Common myeloid progenitor, CD34-positive (primary cell): ENCODE measurements at places on chromosomes 1 and 21.

GRCh38 chr1:207007352-207008033 is 25.1 kb downstream of the C1orf116 start:
- DNase-seq = no peak

GRCh38 chr1:95145493-95145892 is 28.3 kb downstream of the TLCD4 start:
- DNase-seq = no peak

- no peak for DNase-seq
These were observed 63.6 kb downstream of the RHBG start for GRCh38 chr1:156432669-156433018.

DNA sequence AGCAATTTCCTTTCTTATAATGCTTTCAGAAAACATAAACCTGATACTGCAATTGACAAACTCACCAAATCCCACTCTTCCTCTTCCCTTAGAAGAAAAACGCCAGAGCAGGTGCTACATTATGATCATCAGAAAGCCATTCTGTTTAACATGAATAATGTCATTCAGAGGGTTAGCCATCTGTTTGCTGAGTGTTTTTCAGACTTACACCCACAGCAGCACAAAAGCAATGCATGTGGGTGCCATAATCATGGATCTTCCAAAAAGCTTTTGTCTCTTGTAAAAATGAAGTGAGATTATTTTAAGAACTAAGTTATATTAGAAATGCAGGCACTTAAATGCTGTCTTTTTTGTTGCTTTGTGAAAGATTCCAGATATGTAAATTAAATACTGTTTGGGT is 204.6 kb upstream of the TMPRSS15 start:
- no peak for DNase-seq

DNA sequence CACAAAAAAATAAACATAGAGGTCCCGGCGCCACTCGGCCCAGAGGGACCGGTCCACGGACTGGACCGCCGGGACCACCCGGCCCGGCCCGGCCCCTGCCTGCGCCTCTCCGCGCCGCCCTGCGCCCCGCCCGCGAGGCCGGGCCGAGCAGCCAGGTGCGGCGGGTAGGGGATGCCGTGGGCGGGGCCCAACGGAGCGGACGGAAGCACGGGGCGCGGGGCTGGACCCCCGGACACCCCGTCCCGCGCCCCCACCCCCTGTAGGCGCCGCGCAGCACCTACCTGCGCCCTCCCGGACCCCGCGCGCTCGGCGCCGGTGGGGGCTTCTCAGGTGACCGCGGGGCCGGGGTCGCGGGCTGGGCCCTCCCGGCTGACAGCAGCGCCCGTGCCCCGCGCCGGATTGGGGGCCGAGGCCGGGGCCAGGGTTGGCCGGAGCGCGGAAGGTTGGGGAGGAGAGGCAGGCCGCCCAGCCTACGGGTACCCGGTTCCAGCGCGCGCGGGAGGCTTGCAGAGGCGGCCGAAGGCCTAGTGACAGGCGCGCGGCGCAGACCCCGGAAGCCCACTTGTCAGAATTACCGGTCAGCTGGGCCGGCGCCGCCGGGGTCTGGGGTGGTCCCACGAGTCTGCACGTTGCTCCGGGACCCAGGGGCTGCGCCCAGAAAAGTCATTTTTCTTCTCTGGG is 351.9 kb upstream of the CAMK1G start:
- no peak for DNase-seq

- DNase-seq = no peak
These were observed 1054.1 kb downstream of the TTLL7 start for GRCh38 chr1:82944822-82945221.

- no peak for DNase-seq
These were observed 761 bp upstream of the UBE2J2 start for GRCh38 chr1:1274299-1274930.

- DNase-seq = no peak
These were observed 14.4 kb downstream of the LMNA start for GRCh38 chr1:156128654-156129597.

DNA sequence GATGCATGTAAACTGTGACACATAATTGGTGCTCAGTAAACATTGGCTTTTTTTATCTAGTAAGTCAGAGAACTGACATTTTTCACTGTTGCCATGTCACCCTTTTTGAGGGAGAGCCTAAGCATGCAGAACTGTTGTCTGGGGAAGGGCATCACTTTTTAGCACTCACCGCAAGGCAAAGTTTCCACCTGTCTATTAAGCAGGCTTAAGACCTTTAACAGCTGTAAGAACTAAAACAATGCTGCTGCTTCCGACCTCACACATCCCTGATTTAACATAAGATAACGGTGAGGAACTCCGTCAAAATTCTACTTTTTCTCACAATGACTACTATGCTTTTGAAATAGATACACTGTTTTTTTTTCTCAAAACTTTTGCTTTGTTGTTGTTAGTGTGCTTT is 554.8 kb downstream of the NUF2 start:
- no peak for DNase-seq

DNA sequence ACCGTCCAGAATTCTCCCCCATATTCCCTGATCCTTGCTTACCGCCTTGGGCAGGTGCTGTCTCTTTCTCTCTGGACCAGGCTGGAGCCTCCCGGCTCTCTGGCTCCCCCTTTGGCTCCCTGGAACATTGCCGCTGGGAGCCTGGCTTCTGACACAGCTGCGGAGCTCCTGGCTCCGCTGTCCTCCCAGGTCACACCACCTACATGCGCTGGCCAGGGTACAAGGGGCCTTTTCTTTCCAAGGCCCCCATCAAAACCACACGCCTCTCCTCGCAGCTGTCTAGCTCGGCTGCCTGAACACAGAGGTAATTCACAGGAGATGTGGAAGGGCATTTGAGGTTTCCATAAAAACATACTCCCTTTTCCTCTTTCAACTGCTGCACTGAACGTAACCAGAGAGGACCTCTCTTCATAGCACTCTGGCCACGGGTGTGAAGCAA is 7.5 kb upstream of the ZNF648 start:
- peak; percentile 14 for DNase-seq

DNA sequence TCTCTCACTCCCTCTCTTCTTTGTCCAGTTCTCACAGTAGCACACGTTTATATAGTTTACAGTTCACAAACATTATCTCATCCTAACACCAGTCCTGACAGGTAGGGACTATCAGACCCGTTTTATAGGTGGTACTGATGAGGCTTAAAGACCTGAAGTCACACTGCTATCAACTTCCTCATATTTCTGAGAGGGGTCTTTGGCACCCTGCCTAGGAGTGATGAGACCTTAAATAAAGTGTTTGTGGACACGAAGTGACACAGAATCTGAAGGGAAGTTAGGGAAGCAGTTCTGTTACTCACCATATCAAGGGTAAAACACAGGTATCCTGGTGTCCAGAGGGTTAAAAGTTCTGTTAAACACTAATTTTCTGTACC is 590 bp upstream of the TACSTD2 start:
- peak; percentile 84 for DNase-seq

- DNase-seq = no peak
These were observed 49.7 kb upstream of the NEK7 start for GRCh38 chr1:198107091-198107501.

DNA sequence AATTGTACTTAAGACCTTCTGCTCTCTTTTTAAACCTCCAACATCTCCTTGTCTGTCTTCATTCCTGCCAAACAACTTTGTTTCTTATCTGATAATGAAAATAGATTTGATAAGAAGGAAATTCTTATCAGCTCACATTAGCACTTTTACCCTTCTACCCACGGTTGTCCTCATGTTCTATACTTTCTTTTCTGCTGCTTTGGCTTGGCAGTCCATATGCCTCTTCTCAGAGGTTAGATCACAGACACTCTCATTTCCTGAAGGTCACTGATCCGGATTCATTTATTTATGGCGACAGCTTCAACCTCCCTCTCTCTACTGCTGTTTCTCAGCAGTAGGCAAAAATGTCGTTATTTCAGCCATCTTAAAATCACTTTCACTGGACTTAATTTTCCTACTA is 2015.8 kb downstream of the NCAM2 start:
- no peak for DNase-seq

DNA sequence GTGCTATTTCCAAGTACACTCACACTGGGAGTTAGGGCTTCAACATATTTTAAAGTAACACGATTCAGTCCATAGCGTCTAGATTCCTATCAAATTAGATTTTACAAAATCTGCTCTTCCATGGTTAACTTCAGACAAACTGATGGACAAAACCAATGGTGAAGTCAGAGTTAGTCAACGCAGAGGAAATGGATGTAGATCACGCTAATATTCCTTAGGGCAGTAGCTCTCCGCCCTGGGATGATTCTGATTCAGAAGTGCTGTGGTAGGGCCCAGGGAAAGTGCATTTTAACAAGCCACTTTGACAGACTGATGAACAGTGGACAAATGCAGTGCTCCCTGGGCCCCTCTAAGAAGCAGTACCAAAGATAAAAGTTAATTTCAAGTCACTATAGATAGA is 83.2 kb downstream of the HIVEP3 start:
- no peak for DNase-seq

GRCh38 chr1:52056937-52057231 is 789 bp downstream of the BTF3L4 start:
- no peak for DNase-seq

- no peak for DNase-seq
These were observed 251.1 kb upstream of the IRF2BP2 start for GRCh38 chr1:234861024-234861620.

- DNase-seq = no peak
These were observed 212.4 kb upstream of the SPAG17 start for GRCh38 chr1:118397496-118397859.

GRCh38 chr1:13661539-13661938 is 38.4 kb upstream of the PRDM2 start:
- DNase-seq = no peak

DNA sequence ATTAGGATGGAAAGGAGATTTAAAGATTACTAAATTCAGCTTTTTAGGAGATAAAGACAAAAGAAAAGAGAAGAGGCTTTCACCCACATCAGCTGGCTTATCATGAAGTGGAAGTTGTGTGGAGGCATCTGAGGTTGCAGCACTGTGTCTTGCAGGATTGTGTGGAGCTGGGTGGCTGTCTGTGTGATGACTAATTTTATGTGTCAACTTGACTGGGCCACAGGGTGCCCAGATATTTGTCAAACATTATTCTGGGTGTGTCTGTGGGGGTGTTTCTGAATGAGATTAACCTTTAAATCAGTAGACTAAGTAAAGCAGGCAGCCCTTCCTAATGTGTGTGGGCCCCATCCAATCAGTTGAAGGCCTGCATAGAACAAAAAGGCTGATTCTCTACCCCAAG is 3.9 kb downstream of the KCNA10 start:
- DNase-seq = no peak

DNA sequence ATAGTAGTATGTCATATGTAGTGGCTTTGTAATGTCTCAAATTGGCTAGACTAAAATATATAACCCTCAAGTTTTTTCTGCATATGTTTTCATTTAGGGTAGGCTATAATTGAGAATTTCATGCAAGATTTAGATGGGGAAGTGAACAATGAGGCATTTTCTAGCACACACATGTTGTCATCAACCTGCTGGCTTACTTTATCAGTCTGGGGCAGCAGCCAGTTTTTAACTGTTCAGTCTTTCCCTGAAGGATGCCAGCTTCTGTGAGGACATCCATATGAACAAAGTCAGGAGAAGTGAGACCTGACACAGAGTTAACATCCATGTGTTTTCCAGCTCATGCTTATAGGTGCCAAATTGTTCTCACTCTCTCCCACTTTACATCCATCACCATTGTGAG is 74.7 kb upstream of the OLFM3 start:
- DNase-seq = no peak
